ENCODE measurements at places on chromosomes 7 and 10.
A peak's percentile ranks its signal among the peaks of the same experiment; 100 is the strongest.

GRCh38 chr7:83648464-83649241 lies at the start of gene SEMA3E:
TSS of gene SEMA3E (minus strand) at chr7:83649139.
- DNase-seq: no peak

DNA sequence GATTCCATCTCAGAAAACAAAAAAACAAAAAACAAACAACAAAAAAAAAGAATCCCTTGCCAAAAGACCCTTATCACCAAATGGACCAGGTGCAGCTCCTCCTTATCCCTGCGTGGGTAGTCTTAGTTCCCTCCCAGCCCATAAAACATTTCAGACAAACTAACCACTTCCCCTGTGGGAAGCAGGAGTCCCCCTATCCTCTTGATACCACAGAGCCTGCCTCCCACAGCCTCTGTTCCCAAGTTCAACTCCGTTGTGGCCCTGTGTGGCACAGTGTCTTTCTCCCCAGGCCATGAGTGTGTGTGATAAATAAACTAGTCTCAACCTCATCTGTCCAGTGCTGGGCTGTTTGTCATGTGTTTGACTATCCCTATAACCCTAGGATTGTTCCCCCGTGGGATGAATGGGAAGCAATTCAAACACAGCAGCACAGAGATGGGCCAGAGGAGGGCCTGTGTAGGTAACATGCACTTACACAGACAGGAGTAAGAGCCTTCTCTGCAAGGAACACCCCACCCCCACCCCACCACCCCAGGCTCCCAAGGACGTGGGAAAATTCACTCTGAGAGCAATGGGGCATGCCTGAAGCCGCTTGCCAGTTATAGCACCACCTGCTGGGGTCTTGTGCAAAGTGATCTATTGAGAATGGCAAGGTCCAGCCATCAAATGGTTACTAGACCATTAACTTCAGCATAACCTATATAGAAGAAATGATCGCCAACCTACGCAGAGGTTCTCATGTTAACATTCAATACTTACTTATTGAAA lies 147.1 kb upstream of the GHITM start:
- DNase-seq: no peak

DNA sequence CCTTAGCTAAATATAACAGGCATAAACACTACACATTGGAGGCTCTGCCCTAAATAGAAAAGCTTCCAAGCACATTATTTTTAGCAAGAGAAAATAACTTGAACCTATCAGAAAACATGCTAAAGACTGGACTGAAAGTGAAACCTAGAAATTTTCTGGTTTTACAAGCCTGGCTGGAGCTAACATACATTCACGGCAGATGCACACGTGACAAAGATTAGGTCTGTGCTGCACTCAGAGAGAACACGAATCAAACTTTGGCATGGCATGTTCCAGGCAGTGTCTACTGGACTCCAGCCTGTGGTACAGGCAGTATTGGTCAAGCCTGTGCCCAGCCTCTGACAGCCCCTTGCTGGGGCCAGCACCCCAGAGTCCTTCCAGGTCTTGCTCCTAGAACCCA lies 94.1 kb upstream of the PCBD1 start:
- no peak for DNase-seq

- no peak for DNase-seq
These were observed 60.3 kb downstream of the WNT2 start for GRCh38 chr7:117262546-117262945.

DNA sequence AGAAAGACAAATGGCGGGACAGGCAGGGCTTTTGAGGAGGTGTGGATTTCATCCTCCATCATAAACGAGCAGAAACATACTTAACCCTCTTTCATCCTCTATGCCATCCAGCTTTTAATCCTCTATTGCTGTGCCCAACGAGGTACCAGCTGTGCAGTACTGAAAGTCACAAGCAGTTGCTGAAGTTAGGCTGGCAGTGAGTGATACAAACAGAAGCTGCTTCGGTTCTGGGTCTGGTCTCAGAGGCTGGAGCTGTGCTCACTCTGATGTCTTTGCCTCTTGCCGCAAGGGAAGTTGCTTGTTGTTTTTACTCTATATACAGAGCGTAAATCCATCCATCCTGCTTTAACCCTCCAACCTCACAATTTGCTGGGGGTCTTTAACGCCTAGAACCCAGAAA lies 235.2 kb downstream of the CELF2 start:
- no peak for DNase-seq

DNA sequence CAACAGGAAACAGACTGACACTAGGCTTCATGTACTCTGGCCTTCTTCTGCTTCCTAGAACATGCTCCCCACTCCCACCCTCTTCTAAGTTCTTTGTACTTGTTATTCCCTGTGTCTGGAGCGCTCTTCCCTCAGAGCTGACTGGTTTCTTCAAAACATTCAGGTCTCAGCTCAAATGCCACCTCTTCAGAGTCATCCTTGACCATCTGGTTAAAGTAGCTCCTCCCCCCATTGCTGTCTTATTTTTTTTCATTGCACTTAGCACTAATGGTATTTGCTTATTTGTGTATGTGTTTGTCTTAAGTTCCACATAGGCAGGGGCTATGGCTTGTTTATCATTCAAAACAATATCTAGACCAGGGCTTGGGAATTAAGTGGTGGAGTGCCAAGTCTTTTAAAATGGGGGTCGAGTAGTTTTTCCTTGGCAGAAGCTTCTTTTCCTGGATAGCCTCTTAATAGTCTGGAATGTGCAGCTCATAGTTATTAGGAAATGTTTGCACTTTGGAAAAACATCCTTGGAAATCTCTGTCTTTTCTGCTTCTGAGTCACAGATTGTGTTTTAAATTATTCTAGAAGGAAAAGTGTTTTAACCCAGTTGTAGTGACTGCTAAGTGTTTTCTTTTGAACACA lies 60.0 kb downstream of the RALA start:
- no peak for DNase-seq

GRCh38 chr10:59905731-59906416 lies 482 bp downstream of the CCDC6 start:
- no peak for DNase-seq

GRCh38 chr10:18231480-18231879 lies 91.3 kb downstream of the CACNB2 start:
- no peak for DNase-seq

- DNase-seq: no peak
These were observed 287.6 kb upstream of the HGF start for GRCh38 chr7:82057476-82057875.

GRCh38 chr10:119305860-119306513 lies 98.6 kb downstream of the GRK5 start:
- DNase-seq: peak; percentile 47

GRCh38 chr7:108455998-108456677 lies at the start of gene NRCAM:
TSS of gene NRCAM (minus strand) at chr7:108456436. CDS start at chr7:108240064, 216,372 bp downstream.
- DNase-seq: peak; percentile 13

- DNase-seq: no peak
These were observed 53.7 kb upstream of the CD36 start for GRCh38 chr7:80584778-80585177.

DNA sequence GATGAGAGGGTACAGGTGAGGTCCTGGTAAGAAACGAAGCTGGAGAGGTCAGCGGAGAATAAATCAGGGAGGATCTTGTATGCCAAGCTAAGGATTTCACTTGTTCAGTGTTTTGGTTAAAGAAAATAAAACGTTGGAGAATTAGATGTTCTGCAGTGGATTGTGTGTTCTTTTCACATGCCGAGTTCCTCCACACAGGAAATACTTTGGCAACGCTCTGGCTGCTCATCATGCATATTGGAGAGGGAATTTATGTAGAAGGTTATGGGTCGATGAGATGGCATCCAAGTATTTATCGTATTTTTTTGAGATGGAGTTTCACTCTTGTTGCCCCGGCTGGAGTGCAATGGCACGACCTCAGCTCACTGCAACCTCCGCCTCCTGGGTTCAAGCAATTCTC lies 11.0 kb downstream of the RPS24 start:
- DNase-seq: no peak

- DNase-seq: no peak
These were observed 22.0 kb downstream of the CSGALNACT2 start for GRCh38 chr10:43160046-43160920.

DNA sequence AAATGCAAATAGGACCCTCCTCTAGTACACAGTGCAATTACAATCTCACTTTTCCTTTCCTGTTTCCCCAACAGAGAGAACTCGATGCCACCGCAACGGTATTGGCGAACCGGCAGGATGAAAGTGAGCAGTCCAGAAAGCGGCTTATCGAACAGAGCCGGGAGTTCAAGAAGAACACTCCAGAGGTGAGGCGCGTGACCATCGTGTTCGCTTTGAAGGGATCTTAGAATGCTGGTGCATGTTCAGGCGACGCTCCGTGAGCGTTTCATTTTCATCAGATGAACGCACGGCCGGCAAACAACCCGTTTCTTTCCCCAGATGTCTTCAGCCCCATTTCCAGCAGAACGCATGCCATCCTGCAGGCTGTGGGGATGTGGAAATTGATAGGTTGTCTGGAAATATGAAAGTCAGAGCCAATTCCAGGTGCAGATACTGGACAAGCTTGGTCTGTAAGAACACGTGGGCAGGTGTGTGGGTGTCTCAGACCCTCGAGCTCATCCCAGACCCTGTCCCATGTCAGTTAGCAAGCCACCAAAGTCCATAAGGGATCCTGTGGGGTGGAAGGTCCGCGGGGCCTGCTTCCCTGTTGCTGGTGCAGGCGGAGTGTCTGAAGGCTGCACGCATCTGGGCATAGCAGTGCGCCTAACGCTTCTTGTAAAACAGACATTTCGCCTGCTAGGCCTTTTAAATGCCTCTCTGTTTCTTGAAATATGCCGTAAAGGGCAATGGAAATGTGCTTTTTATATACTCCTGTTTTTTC lies 98.8 kb downstream of the CUX1 start:
- DNase-seq: no peak

- no peak for DNase-seq
These were observed 155.9 kb downstream of the ARID5B start for GRCh38 chr10:62057359-62057758.

DNA sequence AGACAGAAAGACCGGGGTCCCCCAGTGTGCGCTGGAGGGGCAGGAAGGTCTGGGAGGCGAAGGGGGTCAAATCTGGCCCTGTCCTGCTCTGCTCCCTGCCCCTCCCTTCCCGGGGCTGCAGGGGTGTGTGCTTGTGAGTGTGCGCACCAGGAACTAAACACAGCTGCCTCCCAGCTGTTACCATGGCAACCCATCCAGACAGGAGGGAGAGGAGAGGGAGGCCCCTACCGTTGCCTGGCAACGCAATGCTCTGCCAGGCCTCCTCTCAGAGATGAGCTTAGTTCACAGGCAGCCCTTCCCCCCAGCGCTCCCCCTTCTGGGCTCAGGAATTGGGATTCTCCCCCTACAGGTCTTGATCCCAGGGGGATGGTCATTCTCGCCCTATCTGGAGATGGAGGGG lies 6.1 kb downstream of the NYAP1 start:
- no peak for DNase-seq

- DNase-seq: no peak
These were observed 55.1 kb upstream of the ZPBP start for GRCh38 chr7:50147951-50148808.

GRCh38 chr7:147635288-147635687 lies 955.3 kb upstream of the C7orf33 start:
- DNase-seq: no peak

DNA sequence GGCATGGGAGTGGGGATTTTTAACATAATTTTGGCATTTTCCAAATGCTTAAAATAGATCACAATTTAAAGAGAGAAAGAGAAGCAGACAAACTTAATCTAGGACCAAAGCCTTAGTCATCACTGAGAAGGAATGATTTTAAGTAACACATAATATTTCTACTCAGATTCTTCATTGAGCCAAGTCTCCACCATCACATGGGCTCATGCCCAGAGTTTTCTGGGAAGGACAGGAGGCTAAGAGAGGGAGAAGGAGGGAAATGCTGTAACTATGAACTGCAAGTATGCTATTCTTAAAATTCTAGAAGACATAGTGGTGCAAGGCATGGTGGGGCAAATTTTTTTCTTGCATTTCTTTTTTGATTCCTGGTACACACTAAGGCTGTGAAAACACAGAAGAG lies 23.8 kb upstream of the UBE2D1 start:
- DNase-seq: no peak

DNA sequence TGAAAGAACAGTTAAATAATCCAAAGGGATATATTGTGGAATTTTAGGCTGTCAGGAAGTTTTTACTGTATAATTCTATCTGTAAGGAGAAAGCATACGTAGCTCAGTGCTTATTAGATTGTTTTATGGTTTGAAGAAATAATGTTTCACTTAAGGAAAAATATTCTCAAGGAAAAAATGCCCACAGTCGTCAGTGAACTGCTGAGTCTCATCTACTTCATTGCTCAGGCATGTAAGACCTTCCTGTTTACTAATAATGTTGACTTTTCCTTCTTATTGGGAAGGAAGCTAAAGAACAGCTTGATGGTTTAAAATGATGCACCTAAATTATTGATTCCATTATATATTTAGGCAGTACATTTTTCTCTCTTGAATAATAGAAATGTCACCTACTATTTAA lies 304.2 kb downstream of the SDK1 start:
- DNase-seq: no peak

- DNase-seq: no peak
These were observed 55.0 kb downstream of the PIK3AP1 start for GRCh38 chr10:96665306-96665705.

DNA sequence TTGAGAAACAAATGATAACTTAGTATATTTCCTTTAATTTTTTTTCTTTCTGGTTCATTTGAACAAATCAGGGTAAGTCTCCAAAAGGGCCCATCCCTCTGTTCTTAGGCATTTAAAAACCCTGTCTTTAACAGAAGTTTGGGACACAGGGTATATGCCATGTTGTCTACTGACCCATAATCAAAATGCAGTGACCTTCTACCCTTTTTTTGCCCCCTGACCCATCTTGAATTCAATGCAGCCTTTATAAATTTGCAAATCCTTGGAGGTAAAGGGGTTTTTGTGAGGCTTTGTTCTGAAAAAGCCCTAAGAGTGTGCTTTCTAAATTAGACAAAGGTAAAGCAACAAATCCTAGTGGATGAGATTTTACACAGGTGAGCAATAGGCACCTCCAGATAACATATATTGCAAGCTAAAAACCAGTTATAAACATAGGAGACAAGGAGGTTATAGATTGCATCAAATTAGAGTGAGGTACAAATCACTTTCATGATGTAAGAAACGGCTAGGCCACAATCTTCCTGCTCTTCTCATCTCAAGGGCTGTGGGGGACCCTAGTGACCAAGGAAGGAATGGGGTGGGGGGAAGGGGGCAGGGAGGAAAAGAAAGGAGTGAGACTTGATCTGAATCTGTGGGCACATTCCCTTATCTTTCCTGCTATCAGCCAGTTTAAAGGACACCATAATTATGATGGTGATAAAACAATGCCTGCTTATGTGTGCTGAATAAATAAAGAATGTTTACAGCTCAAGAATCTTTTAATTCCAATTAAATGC lies 2.7 kb downstream of the SKIDA1 start:
- no peak for DNase-seq

DNA sequence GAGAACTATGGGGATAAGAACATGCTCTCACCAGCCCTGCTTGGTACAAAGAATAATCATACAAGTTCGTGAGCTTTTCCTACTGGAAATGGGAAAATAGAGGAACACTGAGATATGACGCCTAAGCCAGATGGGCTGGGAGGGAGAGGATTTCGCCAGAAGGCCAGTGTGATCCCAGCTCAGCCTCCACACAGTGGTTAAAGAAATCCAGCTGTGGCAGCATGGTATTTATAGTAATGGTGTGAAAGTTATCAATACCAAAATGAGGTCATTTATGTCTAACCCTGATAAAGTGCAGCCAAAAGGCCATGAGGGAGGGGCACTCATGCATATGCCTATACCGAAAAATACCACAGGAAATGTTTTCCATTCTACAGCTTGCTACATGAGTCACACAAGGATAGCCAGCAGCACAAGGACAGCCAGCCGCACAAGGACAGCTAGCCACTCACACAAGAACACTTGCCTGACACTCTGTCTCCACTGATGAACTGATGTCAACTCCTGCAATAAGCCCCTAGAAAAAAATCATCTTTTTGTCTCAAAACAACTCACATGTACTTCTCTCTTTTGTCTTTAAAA lies 49.4 kb downstream of the FRMPD2 start:
- DNase-seq: no peak
